ENCODE measurements at places on chromosomes 7 and 10.

DNA sequence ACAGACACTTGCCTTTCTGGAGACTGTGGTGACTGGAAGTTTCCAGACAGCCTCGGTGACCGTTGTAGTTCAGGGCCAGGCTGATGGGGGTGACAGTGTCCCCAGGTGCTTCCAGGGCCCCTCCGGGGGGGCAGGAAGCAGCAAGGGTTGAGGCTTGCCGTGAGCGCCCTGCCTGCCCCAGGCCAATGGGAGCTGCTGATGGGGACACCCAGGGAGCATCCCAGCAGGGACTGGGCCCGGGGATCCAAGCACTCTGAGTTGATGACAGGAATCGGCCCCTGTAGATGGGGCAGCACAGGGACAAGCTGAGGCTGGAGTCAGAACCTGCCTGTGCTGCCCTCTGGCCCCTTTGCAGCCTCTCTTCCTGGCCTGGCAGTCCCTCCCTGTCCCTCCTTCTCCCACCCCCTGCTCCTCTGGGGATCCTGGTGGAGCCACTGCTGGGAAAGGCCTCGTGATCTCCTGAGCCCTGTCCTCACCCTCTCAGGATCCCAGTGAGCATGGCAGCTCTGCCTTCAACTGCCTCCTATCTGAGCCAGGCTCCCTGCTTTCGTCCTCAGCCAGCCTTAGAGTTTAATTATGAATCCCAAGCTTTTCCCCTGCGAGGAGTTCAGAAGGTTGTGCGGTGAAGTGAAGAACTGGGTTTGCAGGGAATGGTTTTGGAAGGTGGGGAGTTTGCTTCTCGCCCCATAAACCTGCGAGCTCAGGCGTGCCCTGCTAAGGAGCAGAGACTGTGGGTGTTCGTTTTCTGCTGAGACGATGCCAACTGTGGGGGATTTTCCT lies 84.7 kb downstream of the ADCY1 start:
- no peak for DNase-seq

DNA sequence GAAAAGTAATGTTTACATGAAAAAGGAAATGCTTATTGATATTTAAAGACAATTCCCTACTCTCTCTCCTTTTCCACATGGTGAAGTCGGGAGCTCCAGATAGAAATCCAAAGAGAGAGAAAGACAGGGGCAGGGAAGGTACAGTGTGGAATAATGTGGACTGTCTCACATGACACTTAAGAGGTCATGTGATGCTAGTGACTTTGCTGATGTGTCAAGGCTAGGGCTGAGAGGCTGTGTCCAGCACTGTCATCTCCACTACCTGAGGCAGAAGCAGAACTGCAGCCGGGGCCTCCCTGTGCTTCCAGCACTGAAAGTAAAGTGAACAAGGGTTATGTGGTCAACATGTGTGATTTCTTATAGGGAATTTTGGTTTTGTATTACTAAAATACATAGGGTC lies 26.0 kb downstream of the NRG3 start:
- no peak for DNase-seq

DNA sequence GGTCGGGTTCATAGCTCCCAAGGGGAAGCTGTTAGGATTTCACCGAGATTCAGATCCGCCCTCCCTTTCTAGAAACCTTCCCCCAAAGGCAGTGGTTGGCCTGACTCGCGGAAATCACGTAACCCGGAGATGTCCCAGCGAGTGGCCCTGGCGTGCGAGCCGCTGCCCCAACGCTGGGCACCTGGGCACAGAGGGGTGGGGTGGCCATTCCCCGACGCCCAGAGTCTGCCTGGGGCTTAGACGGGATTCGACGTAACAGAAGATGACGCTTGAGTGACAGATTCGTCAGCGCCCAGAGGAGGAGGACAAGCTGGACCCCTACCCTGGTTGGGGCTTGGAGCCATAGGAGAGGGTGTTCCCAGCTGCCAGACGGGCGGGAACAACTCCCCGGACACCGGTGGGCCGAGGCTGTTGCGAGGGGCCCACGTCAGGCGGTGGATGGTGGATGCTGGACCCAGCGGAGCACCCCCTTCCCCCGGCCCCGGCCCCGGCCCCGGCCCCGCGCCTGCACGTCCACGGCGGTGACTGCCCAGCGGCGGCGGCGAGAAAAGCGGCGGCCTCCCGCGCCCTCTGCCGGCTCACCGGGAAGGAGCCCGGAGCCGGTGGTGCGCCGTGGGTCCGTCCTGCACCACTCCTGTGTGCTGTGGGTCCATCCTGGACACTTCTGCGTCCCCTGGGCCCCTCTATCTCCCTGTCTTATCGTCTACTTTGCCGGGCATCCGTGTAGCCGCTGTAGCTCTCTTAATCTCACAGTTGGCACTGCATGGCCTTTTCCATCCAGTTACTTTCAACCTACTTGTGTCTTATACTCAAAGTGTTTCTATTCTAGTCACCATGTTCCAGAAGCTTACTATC lies 35.4 kb upstream of the KNDC1 start:
- peak; percentile 56 for DNase-seq

GRCh38 chr7:33243319-33243881 lies 114.0 kb downstream of the BBS9 start:
- peak; percentile 29 for DNase-seq

DNA sequence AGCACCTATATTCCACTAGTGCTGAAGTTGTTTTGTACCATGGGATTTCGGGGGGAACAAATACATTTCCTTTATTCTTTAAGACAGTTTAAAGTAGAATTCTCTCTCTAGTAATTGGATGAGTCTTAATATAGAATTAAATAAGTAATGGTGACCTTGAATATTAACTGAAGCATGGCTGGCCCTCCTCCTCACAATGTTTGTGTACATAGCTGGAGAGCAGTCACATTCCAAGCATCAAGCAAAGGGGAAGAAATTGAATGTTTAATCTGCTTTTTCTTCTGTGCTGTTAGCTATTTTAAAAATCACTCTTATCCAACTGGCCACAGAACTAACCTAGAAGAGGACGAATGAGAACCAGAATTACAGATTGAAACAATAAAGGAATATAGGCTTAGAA lies 906.9 kb downstream of the CCSER2 start:
- no peak for DNase-seq

- peak; percentile 48 for DNase-seq
Observed at GRCh38 chr10:18214691-18215563, 74.7 kb downstream of the CACNB2 start.
